ENCODE measurements at places on chromosomes 11 and 22. TPM values are rescaled to one million over a fixed set of nuclear protein-coding genes. Genes with fewer than 3 reads are reported as not detected.
A peak's percentile ranks its signal among the peaks of the same experiment; 100 is the strongest.

- no peak for DNase-seq
Measured at GRCh38 chr11:34446386-34446785, 7.7 kb downstream of the CAT start.

DNA sequence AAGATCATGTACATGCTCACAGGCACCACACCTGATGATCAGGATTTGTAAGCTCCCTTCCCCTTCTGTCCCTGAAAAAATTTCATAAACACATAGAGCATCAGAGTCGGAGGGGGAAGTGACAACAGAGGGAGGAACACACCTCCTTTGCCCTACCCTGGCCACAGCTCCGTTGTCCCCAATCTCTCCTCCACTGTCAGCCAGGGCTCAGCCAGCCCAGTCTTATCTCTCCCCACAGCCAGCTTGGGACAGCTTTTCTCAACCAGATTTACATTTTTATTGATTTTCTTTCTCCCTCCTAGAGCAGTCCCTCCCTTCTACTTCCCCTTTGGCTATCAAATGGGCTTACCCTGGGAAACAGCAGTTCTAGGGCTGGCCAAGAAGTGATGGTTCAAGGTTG is 32.1 kb upstream of the TPBGL start:
- no peak for DNase-seq

DNA sequence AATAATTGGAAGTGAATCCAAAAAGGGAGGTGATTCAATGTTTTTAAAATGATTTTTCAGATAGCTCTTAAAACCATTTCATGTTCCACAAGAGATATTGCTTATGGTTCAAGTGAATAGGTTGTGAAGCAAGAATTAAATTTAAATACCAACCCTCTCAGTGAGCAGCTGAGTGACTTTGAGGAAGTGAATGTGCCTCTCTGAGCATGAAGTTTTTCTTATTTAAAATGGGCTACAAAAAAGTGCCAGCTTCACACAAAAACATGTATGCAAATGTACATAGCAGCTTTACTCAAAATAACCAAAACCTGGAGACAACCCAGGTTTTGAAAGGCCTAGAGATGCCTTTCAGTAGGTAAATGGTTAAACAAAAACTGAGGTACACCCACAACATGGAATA is 35.5 kb upstream of the GAB4 start:
- DNase-seq = no peak

DNA sequence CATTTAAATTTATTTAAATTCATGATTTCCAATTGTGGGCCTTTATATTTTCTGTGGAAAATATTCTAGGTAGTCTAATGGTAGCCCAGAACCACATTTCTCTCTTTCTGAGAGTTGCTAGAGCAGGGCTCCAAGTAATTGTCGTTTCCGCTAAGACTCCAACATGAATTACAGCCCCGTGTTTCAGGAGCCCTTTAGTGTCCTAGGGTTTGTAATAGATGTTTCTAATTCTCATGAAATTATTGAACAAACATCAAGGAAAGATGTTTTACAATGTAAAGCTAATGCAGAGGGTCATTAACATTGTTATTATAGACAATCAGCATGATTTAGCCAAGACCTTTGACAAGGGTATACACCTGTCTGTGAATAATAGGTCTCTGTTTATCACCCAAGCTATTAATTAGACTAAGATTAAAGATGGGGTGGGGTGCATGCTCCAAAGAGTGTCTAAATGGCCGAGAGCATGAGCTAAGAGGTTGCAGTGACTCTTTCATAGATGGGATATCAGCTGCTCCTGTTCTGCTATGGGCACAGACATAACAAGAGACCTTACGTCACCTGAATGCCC is 81.8 kb upstream of the NTM start:
- no peak for DNase-seq

DNA sequence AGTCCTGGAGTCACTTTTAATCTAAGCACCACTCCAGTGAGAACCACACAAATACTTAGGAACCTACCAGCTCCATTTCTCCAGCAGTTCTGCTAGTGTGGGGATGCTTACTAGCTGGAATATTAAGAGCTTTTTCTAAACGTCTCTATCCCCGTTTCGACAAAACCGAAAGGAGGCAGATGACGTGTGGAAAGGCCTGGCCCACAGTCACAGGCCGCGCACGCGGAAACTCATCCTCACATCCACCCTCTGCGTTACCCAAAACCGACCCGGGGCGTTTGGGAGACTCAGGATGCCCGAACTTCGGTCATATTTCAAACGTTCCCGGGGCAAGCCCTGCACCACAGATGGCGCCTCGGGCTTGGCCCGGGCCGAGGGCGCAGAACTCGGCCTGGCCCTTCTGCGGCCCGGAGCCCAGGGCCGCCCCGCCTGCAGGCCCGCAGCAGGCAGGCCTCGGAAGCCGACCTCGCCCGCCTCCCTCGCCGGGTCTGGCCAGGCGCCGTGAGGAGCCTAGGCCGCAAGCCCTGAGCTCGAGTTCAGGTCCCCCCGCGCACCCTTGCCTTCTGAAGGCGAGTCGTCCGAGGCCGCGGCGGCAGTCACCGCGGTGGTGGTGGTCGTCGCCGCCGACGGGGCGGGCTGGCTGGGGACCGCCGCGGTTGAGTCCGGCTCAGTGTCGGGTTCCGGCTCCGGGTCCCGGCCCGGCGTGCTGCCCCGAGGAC is 473 bp downstream of the FNBP4 start:
- DNase-seq = peak; percentile 93

- DNase-seq = no peak
Measured at GRCh38 chr11:4511282-4512245, 29.1 kb downstream of the OR52K1 start.

- no peak for DNase-seq
Measured at GRCh38 chr11:16027621-16028020, 328.7 kb downstream of the SOX6 start.

TEX54 gene
- 0.79 TPM for total RNA-seq

DNA sequence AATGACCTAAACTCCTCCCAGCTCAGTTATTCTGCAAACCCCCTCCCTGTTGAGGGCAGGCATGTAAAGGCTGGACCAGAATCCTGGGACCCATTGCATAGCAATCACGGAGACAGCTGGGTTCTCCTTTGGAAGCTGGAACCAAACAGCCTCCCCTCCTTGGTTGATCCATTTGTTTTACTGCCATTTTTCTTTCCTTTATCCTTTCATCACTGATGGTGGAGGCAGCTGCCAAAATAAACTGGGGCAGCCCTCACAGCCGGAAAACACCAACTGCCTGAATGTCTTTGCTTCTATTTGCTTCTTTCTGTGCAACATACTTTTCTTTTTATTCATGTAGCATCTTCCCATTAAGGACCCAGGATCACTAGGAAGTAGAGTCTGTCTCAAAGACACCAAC is 150.0 kb upstream of the SYT13 start:
- DNase-seq = no peak

FAM180B gene
- 0.19 TPM for total RNA-seq

APOL3 gene
- 42.2 TPM for total RNA-seq

TMPRSS5 gene
- 1.2 TPM for total RNA-seq

- DNase-seq = no peak
Measured at GRCh38 chr11:41099654-41100053, 359.8 kb downstream of the LRRC4C start.

RIN1 gene
- 1.1 TPM for total RNA-seq

GNAZ gene
- 0.83 TPM for total RNA-seq

ISX gene
- total RNA-seq = not detected

DNA sequence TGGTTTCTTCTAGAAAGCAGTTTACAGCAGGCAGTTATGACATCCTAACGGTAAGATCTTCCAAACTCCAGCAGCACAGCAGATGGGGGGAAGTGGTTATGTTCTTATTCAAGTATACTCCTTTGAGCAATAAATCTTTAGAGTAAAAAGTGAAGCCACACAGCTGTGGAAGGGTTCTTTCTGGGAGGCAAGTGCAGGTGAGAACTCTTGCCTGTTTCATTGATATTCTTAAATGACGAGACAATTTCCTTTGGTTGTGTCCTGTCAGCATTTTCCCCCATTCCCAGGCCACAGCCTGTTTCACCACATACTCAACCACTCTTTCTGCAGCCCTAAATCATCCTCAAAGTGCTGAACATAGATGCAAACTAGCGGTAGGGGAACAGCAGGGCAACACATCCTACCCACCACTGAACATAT is 207.3 kb upstream of the MTNR1B start:
- no peak for DNase-seq

CRYBA4 gene
- not detected for total RNA-seq

DNA sequence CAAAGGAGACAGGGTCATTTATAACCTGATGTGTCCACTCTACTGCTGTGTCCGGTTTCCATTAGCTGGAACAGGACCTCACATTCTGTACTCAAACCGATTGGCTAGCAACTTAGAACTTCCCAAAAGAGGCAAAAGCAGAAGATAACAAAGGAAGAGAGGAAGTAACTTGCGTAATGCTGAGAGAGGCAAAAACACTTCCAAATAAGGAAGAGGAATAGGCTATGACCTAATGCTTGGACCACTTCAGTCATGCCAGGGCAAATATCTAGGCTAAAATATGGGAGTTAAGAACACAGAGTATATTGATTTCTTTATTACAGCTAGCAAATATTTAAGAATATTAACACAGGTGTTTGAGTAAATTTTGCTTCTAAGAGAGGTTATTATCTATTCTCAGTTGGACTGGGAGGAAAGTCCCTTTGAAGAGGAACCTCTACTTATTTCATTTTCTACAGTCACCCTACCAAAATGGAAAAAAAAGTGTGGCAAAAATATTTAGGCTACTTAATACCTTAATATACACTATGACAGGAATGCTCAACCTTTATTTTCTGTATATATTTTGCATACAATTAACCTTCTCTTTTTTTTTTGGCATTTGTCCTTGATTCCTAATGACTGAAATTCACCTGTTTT is 499.8 kb upstream of the CHORDC1 start:
- no peak for DNase-seq

DNA sequence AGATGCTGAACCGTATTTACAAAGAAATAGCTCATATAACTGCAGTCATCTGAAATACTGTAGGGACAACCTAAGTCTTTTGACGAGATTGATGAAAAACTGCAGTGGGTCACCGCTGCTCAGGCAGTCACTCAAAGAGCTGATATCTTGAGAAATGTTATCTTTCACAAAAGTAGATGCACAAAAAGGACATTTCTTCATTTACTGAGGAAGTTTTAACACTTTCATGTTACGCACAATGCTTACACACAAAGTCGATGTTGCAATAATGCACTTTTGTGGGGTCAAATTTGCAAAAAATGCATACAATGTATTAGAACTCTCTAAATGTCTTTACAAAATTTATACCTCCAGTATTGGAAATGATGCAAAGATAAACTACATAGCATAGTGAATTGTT is 16.2 kb upstream of the OR10V1 start:
- DNase-seq = no peak

GRCh38 chr11:75777461-75778110 is 9.0 kb downstream of the DGAT2 start:
- DNase-seq = no peak

DNA sequence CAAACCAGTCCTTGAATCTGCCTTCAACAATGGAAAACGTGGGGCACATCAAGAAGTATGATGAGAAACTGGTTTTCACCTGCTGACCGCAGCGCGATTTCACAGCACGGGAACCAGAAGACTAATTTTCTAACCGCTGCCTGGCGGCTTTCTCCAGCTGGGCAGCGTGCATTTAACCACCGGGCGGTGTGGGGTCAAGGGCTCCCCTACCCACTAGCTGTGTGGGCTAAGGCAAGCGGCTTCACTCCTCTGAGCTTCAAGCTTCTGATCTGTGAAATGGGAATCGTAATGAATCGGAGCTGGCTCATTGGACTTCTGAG is 4.2 kb downstream of the SHANK2 start:
- DNase-seq = no peak
